ENCODE measurements at places on chromosomes 7 and 10.

- peaks cover 29% of the 10 kb centered on the region for H3K27me3 ChIP-seq
- no peak for DNase-seq
- no peak overlapping the region for H3K4me3 ChIP-seq
Measured at GRCh38 chr10:78336402-78336791, 302.7 kb downstream of the RPS24 start.

DNA sequence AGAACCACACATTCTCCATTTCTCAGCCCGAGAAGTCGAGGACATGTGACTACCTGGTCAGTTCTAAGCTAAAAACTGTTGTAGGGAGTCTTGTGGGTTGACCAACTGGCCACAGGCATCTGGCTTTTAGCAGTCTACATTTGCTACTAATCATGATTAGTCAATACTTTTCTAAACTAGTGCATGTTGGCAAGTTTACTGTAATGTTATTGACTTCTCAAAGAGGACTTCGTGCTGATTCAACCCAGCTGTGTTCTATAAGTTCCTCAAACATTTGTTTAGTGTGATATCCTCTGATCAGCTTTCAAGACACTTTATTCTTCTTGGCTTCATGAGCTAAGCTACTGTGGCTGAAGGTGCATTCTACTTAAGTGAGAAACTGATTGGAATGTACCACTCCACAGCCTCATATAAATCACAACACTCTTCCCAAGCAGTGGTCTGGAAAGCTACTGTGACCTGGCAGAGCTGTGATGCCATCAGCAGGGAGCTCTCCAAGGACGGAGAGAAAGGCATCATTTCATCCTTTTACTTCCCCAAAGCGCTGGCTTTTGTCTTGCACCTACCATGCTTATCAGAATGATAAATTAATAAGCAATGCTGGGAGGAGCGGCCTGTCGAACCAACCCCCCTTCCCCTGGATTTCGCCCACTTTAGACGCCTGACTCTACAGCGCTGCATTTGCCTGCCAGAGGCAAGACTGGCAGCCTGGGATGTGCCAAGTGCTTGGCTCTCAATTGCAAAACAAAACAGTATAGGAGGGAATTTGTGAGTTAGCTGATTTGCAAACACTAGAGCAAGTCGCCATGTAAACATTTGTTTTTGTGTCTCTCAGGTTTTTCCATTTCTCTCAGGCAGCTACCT, 206.7 kb upstream of the PLXNA4 start:
- H3K4me1 ChIP-seq: peaks cover 2% of the 10 kb centered on the region
- H3K36me3 ChIP-seq: peaks cover 17% of the 10 kb centered on the region
- H3K27me3 ChIP-seq: no peaks in the 10 kb centered on the region

- peak overlapping the region; percentile 46 for H3K4me3 ChIP-seq
- DNase-seq: no peak
- no peak overlapping the region for H3K27ac ChIP-seq
- no peaks in the 10 kb centered on the region for H3K27me3 ChIP-seq
Measured at GRCh38 chr7:7911369-7912123, 57.0 kb upstream of the GLCCI1 start.

GRCh38 chr7:44193011-44193802, 4.0 kb upstream of the GCK start:
- no peaks in the 10 kb centered on the region for H3K36me3 ChIP-seq
- H3K27ac ChIP-seq: no peak overlapping the region
- DNase-seq: no peak
- no peak overlapping the region for H3K4me3 ChIP-seq

DNA sequence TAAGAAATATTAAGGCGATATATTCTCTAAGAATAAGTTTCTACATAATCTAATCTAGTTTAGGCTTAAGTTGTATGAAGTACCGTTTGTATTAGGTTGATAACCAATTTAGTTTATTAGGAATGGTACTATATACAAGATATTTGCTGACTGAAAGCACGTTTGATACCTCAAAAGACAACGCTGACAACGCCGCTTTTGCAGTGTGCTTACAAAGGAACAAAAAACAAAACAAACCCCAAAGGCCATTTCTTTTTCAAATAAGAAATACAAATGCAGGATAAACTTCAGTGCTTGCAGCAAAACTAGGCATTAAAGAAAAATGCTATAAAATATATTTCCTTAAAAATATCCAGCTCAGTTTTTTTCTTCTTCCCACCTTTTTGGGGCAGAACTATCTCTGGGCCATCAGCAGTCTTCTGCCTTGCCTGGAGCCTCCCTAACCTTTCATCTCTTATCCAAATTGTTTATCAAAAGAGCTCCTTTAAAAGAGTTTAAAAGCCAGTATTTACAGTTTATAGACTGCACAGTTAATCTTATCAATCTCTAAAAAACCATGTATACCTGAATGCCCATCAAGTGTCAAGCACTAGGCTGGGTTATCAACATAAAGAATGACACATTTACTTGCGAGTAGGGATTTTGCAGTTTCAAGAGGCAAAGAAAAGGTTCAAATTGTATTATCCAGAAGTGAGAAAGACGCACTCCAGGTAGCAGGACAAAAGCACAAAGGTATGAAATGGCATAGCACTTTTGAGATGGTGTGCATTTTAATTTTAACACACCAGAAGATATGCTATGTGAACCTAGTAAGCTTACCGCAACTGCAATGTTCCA, 4.1 kb upstream of the KMT2E start:
- peaks cover 5% of the 10 kb centered on the region for H3K27me3 ChIP-seq
- peak overlapping the region; percentile 98 for H3K4me3 ChIP-seq
- H3K27ac ChIP-seq: peak overlapping the region; percentile 100
- DNase-seq: no peak
- H3K36me3 ChIP-seq: peaks cover 17% of the 10 kb centered on the region

DNA sequence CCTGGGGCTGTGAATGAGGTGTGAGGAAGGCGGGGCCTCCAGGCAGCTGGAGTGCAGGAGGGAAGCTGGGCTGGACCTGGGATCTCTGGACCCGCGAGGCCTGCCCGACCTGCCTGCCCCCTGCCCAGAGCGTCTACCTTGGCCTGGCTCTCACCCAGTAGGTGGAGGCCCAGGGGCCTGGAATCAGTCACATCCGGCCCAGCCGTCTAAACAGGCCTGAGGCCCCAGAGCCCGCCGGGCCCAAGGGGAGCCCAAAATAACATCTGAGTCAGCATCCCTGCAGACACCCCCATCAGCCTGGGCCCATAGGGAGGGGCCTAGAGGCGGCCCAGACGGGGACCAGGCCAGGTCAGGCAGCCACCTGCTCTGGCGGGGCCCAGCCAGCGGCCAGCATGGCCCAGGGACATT, 15.1 kb upstream of the ELN start:
- peaks cover 13% of the 10 kb centered on the region for H3K27me3 ChIP-seq
- no peaks in the 10 kb centered on the region for H3K36me3 ChIP-seq
- no peak for DNase-seq
- peaks cover 2% of the 10 kb centered on the region for H3K4me1 ChIP-seq
- no peak overlapping the region for H3K4me3 ChIP-seq

Measured in T-helper 17 cell (primary cell).